ENCODE measurements at places on chromosomes 4 and X.
A peak's percentile ranks its signal among the peaks of the same experiment; 100 is the strongest.

- no peak for DNase-seq
Measured at GRCh38 chrX:117957128-117957527, 159.5 kb downstream of the KLHL13 start.

- no peak for DNase-seq
Measured at GRCh38 chrX:20233336-20233735, 33.4 kb downstream of the RPS6KA3 start.

- no peak for DNase-seq
Measured at GRCh38 chr4:53763813-53764597, 172.7 kb upstream of the LNX1 start.

DNA sequence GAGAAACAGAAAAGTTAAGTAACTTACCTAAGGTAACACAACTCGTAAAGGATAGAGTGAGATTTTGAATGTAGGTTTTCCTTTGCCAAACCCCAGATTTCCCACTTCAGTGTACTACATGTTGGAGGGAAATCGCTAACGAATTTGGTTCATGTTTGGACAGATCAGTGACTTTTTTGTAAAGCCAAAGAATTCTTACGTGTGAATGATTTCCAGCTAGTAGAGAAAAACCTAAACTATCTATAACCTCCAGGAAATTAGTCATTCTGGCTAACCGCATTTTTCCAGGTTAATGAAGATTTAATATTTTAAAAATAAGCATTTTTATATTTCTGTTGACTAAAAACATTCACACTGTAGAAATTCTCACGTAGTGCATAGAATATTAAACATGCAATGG lies 7.2 kb downstream of the TENM3 start:
- no peak for DNase-seq

DNA sequence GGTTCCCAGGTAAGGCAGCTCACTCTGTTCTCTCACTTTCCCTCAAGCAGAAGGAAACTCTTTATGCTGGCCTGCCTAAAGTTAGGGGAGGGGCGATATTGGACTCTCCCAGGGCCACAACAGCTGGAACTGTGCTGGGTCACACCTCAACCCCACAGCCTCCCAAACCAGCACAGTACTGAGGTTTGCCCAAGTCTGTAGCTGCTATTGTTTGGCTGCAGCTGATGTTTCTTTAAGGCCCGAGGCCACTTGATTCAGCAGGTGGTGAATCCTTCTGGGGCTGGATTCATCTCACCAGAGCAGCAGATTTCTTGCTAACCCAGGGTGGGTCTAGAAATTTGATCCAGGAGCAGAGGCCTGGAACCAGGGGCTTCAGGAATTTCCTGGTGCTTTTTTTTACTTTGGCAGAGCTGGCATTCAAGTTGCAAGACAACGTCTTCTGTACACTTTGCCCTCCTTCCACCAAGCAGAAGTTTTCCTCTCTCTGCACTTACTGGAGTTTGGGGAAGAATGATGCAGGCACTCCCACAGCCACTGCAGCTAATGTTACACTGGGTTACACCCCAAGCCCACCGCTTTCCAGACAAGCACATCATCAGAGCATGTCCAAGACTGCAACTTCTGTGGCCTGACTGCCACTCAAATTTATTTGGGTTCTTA lies 544.7 kb upstream of the NDST4 start:
- no peak for DNase-seq

DNA sequence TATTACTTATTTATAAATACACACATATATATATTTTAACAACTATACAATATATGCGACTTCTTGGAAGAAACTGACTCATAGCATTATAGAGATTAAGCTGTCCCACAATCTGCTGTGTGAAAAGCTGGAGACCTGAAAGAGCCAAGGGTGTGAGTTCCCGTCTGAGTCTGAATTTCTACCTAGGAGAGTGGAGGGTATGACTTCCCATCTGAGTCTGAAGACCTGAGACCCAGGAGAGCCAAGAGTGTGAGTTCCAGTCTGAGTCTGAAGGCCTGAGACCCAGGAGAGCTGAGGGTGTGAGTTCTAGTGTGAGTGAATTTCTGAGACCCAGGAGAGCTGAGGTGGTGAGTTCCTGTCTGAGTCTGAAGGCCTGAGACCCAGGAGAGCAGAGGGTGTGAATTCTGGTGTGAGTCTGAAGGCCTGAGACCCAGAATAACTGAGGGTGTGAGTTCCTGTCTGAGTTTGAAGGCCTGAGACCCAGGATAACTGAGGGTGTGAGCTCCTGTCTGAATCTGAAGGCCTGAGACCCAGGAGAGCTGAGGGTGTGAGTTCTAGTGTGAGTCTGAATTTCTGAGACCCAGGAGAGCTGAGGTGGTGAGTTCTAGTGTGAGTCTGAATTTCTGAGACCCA lies 8.9 kb upstream of the P2RY8 start:
- no peak for DNase-seq

GRCh38 chrX:120144178-120144844 lies 14.1 kb upstream of the RHOXF2 start:
- DNase-seq: no peak

DNA sequence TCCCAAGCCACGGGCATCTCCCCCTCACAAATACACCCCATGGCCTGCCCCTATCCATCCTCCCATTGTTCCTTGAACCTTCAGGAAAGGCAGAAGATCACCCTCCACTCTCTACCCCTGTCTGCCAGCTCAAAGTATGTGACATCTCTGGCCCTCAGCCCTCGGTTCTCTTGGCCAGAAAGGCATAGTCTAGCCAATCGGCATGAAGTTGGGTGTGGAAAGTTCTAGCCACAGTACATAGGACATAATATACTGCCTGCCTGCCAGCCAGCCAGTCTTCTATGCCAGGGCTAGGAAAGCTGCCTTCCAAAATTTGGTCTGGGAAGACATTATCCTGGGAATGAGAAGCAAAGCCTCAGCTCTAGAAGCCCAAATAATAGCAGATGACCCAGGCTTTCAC lies 3.2 kb upstream of the PLP1 start:
- no peak for DNase-seq

- no peak for DNase-seq
Measured at GRCh38 chr4:102089850-102090621, 255.2 kb downstream of the SLC39A8 start.

DNA sequence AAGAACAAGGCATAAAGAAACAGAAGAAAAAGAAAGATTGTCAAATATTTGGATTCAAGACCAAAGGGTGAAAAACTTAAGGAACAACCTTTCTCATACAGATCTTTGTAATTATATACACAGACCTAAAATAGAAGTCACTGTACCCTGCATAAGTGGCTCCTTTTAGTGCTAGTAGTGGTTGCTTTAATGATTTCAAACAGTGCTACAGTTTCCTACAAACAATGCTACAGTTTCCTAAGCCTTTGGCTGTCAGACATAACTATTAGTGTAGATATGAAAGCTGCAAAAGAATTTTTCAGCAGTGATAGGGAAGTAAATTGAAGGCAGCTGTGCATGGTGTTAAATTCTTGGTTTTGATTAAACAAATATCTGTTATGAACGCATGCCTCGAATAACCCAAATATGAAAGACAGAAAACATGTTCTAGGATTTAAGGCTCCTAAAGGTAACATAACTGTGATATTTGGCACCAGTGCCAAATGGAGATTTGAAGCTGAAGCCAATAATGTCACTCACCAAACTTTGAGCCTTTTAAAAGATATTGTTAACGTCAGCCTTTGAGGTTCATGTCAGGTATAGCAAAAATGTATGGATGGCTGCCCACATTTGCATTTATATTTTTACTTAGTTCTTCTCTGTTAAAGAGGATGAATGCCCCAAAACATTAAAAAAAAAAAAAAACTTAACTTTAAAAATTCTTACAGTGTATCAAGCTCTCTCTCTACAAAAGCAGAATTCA lies 36.6 kb downstream of the SMARCAD1 start:
- DNase-seq: no peak

- peak; percentile 5 for DNase-seq
Measured at GRCh38 chr4:153579872-153580271, 104.2 kb upstream of the TLR2 start.

- no peak for DNase-seq
Measured at GRCh38 chrX:41304178-41304577, 29.8 kb upstream of the DDX3X start.

DNA sequence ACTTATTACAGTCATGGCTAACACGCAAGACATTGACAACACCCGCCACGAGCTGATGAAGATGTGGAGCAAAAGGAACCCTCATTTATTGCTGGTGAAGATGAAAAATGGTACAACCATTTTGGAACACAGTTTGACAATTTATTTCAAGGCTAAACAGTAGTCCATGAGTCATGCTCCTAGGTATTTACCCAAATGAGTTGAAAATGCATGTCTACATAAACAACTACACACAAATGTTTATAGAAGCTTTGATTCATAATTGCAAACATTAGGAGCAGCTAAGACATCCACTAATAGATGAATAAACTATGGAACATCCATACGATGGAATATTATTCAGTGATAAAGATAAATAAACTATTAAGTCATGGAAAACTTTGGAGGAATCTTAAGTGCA lies 580.1 kb downstream of the RAPGEF2 start:
- DNase-seq: no peak

GRCh38 chrX:153828723-153829548 lies 1.4 kb downstream of the PDZD4 start:
- DNase-seq: no peak

DNA sequence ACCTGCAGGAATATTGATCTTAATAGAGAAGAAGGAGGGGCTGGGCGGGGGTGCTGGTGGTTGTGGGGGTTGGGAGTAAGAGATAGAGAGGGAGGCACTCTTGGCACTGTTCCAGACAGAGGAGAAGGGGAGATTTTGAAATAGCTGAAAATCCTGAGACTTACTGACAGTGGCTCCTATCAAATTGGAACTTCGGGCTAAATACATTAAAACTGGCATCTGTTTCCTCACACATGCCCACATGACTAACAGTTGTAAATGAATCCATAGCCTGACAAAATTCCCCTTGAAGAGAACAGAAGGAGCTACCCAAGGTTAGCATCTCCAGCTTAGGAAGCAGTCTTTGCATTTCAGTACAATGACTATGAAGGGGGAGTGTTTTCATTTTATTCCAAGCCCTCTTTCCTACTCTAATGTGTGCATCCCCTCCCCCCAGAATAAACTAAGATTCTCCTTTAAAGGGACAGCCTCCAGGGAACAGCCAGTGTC lies 1.4 kb downstream of the DCX start:
- no peak for DNase-seq

GRCh38 chrX:17564689-17565409 lies 172.4 kb upstream of the SCML1 start:
- DNase-seq: no peak

GRCh38 chr4:118226311-118227010 lies 126.3 kb downstream of the PRSS12 start:
- DNase-seq: no peak

DNA sequence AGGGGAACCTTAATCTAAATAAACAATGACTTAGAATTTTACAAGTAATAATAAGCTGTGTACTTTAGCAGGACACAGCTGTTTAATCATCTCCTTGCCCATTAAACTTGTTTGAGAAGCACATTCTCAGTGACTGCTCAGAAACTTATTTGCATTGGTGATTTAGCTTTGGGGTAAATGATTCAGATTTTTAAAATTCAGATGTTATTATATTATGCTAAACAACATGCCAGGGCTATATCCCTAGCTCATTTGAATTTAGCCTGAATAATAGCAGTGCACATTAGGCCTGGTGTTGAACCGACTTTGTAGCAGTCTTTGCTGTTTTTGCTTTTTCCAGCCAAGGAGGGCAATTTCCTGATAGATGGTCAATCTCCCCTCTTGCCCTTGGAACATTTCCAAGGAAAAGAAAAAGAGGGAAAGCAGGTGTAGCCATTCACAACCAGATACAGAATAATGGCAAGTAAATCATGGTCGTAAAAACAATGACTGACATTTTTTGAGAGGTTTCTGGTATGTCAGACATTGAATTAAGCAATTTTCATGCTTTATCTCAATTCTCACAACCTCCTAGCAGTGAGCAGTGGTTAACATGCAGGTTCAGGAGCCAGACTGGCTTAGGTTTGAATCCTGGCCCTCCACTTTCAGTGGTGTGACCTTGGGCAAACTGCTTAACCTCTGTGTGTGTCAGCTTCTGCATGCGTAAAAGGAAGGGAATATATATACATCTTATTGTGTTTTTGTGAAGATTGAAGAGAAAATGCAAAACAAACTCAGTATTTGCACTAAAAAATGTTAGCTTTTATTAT lies 16.8 kb downstream of the ARHGEF38 start:
- no peak for DNase-seq

DNA sequence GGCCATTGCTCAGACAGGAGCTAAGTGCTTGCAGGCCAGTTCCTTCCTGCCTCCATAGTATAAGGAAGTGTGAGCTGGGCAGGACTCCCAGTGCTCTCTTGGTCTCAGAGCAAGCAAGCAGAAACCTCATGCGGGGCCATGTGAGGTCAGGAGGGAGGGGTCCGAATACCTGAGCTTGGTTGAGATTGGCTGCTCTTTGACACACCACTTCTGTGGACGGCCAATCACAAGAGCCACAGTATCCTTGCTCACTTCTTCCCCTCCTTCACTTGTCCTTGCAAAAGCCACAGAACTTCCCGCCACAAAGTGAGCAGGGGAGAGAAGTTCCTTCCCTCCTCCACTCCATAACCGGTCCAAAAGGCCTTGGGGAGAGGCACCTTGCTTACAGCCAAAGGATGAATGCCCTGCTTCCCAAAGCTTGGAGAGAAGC lies 56.7 kb downstream of the PRPS1 start:
- peak; percentile 97 for DNase-seq

- DNase-seq: peak; percentile 50
Measured at GRCh38 chr4:101596781-101597552, 193.6 kb upstream of the BANK1 start.

DNA sequence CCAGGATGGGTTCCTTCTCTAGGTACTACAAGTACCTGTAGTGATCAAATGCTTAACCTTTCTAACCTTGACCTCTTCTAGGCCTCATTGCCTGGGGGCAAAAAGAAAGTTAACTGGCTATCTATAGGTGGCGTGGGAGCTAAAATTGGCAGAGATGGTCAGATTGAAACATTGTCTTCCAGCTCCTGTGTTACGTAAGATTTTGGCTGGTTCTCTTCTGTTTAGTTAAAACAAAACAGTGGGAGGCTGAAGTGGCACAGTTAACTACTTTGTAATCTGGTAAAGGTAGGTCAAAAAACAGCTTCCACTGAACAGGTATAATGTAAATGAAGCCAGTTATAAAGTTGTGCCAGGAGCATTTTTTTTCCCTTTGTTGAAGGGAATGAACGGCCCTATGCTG lies 115.2 kb downstream of the MBNL3 start:
- no peak for DNase-seq

DNA sequence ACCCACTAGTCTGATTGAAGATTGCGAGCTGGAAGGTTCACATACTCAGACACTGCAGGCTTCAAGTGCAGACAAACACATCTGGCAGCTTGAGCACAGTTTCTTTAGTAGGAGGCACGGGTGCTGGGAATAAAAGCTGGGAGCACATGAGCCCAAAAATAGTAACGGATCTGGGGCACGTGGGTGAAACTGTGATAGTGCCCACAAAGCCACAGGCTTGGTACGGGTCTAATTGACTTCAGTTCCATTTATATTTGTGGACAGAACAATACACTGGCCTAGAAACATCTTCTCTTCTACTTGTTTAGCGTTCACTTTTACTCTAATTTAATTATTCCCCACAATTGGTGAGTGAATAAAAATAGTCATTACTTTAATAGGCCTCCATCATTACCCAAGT lies 2370.7 kb downstream of the PCDH7 start:
- no peak for DNase-seq

- no peak for DNase-seq
Measured at GRCh38 chrX:123682186-123682585, 50.7 kb downstream of the THOC2 start.
